ENCODE measurements at places on chromosomes 13 and 19.

GRCh38 chr13:48533961-48534600 lies 1.2 kb upstream of the RCBTB2 start:
- no peak for DNase-seq

DNA sequence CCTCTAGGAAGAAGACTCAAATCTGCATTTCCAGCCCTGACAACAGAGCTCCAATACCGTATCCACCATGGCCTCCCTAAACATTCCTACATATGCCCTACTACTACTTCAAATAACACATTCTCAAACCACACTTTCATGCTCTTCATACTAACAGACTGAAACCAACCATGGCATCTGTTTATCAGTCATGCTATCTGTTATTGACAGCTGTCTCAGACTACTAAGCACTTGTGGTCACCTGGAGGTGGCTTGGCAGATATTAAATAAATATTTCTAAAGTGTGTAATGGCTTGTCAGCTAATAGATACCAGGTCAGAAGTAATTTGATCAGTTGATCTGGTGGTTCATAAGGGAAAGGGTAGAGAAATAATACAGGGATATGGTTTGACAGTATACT lies 489.1 kb downstream of the DIAPH3 start:
- peak; percentile 45 for DNase-seq

GRCh38 chr13:108044954-108045353 lies 170.4 kb downstream of the LIG4 start:
- DNase-seq, result no peak

- no peak for DNase-seq
Measured at GRCh38 chr19:13150931-13151604, 857 bp downstream of the IER2 start.
